CD4-positive, alpha-beta T cell treated with Interleukin-12 subunit alpha and Interleukin-12 subunit beta, for 1 hour (primary cell): ENCODE measurements at places on chromosomes 3 and 15.

DNA sequence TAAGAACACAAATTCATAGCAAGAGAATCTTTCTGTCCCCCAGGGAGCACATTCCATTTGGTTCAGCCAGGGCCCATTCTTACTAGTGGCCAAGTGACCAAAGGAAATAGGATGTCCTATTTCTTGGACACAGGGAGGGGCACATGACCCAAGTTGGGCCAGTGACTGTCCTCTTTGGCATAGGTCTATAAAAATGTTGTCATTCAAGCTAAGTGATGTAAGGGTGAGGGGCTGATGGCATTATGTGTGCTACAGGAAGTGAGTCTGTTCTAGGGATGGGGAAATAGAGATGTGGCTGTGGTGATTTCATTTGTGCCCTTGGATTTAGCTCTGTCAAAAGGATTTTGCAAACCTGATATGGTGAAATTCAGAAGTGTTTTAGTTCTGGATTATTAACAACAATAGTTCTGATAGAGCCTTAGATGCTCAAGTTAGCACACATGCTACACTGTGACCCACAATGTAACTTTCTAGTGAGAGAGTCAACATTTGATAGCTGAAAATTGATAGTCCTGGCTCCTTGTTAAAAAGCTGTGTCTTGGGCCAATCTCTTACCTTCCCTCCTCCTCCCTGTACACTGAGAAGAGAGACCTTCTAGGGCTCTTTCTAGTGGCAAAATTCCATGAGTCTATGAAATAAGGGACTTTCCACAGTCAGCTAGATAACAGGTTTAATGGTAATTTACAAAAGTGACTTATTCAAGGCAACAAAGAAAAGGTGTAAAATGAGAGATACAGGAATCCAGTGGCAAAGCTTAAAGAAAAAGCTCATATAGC, 117.2 kb downstream of the THRB start:
- DNase-seq: no peak

DNA sequence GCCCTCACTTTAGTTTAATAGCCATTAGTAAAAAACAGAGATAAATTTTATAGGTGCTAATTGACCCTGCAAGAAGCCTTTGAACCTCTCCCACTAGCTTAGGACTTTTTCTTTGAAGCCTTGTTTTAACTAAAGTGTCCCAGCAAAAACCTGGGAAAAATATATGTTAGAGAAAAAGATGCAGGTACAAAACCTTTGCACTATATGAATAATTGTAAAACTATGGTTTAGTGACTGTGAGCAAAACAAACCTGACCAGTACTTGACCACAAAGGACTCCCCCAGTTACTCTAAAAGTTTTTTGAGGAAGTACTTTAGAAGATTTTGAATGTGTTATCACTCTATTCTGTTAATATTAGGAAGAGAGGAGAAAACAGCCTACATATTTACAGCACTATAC, 123.3 kb upstream of the TP63 start:
- no peak for DNase-seq

DNA sequence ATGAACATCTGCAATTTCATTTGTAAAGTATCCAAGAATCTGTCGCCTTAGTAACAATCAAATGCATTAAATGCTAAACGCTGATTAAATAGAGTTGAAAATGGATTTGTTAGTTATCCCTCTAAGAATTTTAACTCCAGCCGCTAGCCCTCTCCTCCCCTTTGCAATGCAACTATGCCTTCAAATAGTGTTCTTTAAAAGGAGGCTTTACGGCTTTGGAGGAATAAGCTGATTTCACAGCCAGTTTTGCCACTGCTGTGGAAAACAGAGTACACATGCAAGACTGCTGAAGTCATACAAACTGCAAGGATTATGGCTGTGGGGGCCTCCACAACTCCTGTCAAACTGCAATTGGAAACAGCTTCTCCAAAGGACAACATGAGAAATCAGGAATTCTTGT, 89.2 kb downstream of the CERS3 start:
- DNase-seq: no peak

- DNase-seq: peak; percentile 21
Measured at GRCh38 chr3:11624704-11625375, 18.9 kb downstream of the VGLL4 start.

GRCh38 chr3:132326251-132326650, 9.0 kb downstream of the ACP3 start:
- no peak for DNase-seq

- DNase-seq: no peak
Measured at GRCh38 chr15:32121384-32121695, 91.0 kb downstream of the CHRNA7 start.

GRCh38 chr3:186790261-186790981, 7.0 kb downstream of the EIF4A2 start:
- DNase-seq: no peak
